Ovary (tissue), 10 donors: ENCODE measurements at places on chromosomes 6 and 20. TPM values are rescaled to one million over a fixed set of nuclear protein-coding genes. Genes with fewer than 3 reads are reported as not detected.

DNA sequence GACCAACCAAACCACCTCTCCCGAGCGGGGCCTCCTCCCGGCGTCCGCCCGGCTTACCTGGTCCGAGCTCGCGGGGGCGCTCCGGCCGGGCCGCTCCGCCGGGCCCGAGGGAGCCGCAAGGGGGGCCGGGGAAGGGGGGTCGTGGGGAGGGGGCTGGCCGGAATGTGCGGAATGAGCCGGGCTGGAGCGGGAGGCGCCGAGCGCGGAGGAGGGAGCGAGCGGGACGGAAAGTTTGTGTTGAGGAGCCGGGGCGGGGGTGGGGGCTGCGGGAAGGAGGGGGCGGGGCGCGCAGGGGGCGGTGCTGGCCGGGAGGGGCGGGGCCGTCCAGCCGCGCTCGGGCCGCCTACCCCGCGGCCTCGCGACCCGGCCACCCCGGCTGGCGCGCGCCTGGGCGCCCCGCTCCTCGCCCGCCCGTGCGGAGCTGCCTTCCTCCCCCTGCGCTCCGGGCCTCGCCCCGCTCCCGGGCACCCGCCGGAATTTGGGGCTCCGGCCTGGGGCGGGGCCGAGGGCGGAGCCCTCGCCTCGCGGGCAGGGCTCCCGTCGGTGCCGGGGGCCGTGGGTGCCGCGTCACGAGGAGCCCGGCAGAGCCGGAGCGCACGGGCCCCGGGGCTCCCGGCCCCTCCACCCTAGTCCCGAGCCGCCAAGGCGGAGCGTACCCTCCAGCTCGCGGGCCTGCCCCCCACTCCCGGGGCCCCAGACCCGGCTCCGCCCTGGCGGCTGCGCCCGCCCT is at the start of gene TEAD3:
TEAD3 (minus strand) TSS at position 239 of the 730 bp plus-strand sequence.
- DNase-seq = peak; percentile 87

The TRIM40 gene
- total RNA-seq = not detected

- no peak for DNase-seq
Measured at GRCh38 chr6:113083947-113084346, 736.8 kb downstream of the RFPL4B start.

- DNase-seq = no peak
Measured at GRCh38 chr6:150977281-150977680, 111.8 kb downstream of the MTHFD1L start.

- DNase-seq = no peak
Measured at GRCh38 chr20:23415959-23416583, 5.2 kb downstream of the NAPB start.

- DNase-seq = no peak
Measured at GRCh38 chr20:61933951-61934715, 131.5 kb downstream of the TAF4 start.

DNA sequence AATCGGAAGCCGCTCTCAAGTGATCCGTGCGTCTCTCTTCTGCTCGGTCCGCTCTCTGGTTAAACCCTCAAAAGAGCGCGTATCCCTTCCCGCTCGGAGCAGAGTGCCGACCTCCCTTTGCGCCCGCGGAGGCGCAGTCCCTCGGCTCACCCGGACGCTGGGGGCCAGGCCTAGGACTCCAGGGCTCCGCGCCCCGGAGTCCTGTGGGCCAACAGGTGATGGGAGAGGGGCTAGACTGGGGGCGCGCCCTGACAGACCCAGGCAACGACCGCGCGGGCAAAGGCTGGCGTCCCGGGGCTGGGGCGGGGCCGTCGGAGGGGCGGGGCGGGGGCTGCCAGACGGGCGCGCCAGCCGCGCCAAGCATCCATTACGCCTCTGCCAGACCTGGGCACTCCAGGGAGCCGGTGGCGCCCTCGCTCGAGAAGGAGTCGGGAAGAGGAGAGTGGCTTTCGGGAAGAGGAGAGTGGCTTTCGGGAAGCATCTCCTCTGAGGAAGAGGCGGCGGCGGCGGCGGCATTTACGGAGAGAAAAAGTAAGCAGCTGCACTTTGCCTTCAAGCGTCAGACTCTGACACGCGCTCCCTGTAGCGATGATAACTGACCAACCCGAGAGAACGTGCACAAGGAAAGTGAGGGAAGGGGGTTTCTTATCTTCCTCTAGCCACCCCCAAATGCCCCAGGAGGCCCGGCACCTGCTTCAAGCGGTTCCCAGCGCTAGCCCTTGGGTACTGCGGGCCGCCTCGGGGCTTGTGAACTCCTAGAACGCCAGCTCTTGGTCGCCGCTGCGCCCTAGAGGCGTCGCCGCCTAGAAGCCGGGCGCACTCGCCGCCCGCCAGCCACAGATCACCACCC is 2.6 kb downstream of the EPHA7 start:
- peak; percentile 20 for DNase-seq

The KCNK16 gene
- total RNA-seq = not detected

- no peak for DNase-seq
Measured at GRCh38 chr6:4384656-4385055, 249.3 kb upstream of the ECI2 start.

GRCh38 chr6:52435345-52435744 is 15.2 kb downstream of the EFHC1 start:
- no peak for DNase-seq

The PRDM13 gene
- not detected for total RNA-seq

- no peak for DNase-seq
Measured at GRCh38 chr6:106642476-106642875, 13.1 kb downstream of the QRSL1 start.

- no peak for DNase-seq
Measured at GRCh38 chr6:81326881-81327561, 425.5 kb downstream of the TENT5A start.

DNA sequence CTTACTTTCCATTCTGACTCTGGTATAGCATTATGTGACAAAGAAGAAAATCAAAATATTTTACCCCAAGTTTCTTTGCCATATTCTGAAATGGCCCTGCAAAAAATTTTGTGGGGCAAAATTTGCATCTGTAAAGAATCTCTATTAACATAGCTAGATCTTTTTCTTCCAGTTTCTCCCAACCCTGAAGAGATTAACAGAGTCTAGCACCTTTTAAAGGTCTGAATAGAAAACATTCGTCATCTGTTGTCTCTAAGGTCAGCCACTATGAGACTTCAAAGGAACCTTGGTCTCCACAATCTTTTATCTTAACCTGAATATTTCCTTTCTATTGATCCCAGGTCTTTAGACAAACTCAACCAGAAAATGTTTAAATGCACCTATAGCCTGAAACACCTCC is 205.7 kb downstream of the BTBD9 start:
- no peak for DNase-seq

DNA sequence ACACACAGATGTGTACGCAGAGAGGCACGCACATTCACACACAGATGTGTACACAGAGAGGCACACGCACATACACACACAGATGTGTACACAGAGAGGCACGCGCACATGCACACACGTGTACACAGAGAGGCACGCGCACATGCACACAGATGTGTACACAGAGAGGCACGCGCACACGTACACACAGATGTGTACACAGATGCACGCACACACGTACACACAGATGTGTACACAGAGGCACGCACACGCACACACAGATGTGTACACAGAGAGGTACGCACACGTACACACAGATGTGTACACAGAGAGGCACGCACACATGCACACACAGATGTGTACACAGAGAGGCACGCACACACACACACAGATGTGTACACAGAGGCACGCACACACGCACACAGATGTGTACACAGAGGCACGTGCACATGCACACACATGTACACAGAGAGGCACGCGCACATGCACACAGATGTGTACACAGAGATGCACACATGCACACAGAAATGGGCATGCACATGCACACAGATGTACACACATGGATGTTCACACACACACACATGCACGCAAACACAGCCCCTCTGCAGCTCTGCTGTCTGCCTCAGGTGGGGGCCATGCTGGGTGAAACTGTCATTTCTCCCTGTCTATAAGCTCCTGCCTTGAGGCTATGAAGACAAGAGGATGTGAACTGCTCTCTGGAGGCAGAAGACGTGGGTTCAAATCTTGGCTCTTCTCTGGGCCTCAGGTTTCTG is 14.3 kb upstream of the MYT1 start:
- no peak for DNase-seq
